Memory B cell (primary cell): ENCODE measurements at places on chromosomes 4 and X.

DNA sequence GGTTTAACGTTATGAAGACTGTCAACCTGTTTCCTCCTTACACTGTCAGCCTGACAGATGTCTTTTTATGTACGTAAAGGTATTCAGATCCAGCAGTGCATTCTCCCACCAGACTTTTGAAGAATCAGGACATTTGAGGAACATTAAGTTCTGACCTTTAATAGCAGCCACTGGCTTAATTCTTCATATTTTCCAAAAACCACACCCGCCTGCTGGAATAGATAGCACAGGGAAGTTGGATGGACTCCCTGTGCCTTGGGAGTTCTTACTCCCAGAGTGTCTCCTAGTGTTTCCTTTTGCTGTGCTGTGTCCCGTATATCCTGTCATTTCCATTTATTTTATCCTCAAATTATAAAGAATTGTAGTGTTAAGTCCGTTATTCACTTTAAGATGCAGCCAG lies 94.5 kb downstream of the AFF1 start:
- no peak for DNase-seq

- DNase-seq = no peak
These were observed 23.8 kb downstream of the NUDT6 start for GRCh38 chr4:122898370-122899150.

DNA sequence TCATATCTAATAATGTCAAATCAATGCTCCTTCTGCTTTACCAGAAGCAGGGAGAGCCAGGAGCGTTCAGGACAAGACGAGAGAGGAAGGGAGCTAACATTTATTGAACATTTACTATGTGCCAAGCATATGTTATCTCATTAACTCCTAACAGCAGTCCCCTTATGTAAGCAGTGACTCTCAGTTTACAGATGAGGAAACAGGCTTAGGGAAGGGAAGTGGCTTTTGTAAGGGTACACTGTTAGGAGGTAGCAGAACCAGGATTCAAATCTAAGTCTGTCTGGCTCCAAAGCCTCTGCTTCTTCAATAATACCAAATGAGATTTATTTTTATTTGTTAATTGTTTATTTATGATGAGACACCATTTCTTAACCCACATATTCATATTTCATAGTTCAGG lies 2.6 kb upstream of the STARD8 start:
- no peak for DNase-seq

DNA sequence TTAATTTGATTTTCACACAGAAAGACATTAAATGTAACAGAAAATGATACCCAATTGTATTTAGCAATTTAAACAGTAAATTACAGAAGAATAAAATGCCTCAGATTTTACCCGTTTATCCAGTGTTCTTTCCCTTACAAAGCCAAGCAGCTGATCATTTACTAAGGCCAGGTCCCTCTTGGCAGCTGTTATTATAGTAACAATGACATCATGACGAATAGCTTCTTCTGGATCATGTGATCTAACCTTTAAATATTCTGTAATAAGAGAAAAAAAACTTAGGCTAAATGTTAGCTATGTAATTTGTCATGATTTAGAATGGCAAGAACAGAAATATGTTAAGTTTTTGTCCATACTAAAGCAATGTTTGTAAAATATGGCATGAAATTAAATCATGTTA lies 69.4 kb downstream of the PDS5A start:
- DNase-seq = no peak

DNA sequence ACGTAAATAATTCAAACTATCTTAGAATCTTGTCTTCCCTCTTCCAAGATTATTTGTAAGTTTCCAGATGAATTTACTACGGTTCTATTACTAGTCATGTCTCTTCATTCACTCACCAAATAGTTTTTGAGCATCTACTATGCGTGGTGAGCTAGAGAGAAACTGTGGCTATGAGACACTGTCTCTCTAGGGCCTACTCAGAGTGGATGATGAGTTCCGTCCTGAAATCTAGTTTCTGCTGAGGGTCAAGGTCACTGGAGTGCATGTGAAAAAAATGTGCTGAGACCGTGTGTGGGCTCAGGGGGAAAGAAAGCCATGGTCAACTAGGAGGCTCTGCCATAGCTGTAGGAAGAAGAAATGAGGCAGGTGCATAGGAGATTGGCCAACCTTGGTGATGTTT lies 320.2 kb upstream of the GATB start:
- DNase-seq = no peak

DNA sequence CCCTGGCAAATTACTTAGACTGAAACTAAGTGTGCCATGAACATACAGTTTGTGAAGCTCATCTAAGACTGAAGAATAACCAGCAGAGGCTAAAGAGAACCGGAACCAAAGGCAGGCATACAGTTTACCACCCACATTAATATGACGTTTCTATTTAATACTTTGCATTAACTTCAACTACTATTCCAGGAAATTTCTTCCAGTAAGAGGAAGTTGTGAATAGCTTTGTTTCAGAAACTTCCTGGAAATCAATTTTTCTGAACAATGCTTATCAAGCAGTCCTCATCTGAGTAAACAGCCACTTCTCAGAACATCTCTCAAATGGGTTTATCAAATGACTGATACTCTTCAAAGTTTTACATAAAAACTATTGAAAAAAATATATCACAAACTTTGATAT lies 252.7 kb downstream of the OPHN1 start:
- no peak for DNase-seq

DNA sequence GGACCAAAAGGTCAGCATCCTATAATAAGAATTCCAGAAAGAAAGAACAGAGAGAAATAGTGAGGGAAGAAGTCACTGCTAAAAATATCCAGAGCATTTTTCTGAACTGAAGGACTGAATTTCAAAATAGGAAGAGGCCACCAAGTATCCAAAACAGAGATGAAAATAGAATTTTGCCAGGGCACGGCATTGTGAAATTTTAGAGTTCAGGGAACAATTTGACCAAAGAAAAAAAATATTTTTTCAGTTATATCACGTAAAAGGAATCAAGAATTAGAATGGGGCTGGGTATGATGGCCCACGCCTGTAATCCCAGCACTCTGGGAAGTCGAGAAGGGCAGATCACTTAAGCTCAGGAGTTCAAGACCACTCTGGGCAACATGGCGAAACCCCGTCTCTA lies 65.4 kb downstream of the FGFBP1 start:
- no peak for DNase-seq

GRCh38 chrX:51874123-51874522 lies 19.3 kb upstream of the MAGED1 start:
- DNase-seq = no peak

- DNase-seq = no peak
These were observed 202.5 kb upstream of the MAB21L2 start for GRCh38 chr4:150379454-150379853.

- DNase-seq = no peak
These were observed 38.5 kb upstream of the ETDA start for GRCh38 chrX:135213200-135213844.

- DNase-seq = no peak
These were observed 68.8 kb downstream of the MAML3 start for GRCh38 chr4:140085062-140085622.

DNA sequence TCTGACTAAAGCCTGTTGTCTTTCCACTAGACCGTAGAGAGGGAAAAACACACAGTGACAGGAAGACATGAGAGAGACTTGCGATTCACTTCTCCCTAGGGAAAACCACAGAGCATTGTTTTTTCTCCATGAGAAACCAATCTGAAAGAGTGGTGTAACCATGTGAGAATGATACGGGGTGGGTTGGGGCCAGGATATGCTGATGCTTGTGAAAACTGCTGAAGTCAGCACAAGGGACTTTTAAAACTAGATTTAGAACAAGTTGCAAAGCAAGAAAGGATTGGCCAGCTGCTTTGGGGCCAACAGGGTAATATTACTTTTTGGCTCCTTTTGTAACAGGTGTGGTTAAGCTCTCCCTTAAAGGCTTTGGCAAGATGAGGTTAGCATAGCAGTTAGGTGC lies 66.1 kb downstream of the NHSL2 start:
- DNase-seq = no peak

- no peak for DNase-seq
These were observed 37.0 kb upstream of the OTUD4 start for GRCh38 chr4:145217349-145217748.

DNA sequence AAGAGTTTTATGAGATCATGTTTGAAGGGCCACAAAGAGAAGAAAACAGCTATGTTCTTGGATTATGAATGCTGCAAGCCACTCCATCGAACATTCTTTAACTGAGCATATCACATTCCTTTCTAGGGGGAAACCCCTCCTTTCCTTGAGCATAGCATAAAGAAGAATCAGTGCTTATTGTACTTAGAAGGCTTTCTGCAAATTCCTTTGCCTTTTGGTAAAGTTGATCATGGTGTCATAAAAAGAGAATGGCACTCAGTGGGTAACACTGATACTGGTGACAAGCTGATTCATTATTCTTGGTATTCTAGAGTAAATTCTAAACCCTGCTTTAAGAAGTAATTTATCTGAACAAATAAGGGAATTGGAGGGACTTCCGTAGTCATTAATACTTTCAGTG lies 88.5 kb upstream of the GPR34 start:
- no peak for DNase-seq

DNA sequence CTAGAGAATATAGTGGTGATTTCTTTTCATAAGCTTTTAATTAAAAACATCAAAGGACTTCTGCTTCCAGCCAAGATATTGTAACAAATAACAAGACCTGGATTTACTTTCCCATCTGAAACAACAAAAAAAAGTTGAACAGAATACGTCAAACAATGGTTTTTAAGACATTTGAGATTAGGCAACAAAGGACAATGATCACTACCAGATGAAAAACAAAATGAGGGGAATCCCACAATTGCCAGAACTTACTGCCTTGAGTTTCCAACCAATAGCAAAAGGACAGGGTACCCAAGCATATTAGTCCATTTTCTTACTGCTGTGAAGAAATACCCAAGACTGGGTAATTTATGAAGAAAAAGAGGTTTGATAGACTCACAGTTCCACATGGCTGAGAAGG lies 341.4 kb upstream of the INTU start:
- no peak for DNase-seq
